NB4 (cell line): ENCODE measurements at places on chromosomes 16 and 17.

DNA sequence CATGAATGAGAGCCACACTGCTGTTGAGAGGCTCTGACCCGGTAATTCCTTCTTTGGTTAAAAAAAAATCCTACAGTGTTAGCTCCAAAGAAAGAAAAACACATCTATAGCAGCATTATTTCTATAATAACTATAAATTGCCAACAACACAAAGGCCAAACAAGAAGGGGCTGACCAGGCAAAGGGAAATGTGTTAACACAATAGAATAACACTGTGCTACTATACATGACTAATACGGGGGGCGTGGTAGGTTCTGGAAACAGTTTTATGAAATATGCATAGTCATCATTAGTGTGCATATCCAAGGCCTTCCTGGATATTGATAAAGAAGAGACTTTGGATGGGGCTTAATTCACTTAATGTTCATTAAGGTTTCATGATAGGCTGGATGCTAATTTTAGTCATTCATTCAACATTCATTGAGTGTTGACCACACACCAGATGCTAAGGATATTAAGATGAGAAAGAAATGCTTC is 50.0 kb upstream of the CCL1 start:
- DNase-seq = peak; percentile 36

- no peak for DNase-seq
Observed at GRCh38 chr17:73459980-73460379, 148.2 kb upstream of the CDC42EP4 start.

- DNase-seq = no peak
Observed at GRCh38 chr17:64571746-64572145, 65.0 kb downstream of the CEP95 start.

GRCh38 chr17:11565591-11565990 is 32.7 kb upstream of the DNAH9 start:
- DNase-seq = no peak

DNA sequence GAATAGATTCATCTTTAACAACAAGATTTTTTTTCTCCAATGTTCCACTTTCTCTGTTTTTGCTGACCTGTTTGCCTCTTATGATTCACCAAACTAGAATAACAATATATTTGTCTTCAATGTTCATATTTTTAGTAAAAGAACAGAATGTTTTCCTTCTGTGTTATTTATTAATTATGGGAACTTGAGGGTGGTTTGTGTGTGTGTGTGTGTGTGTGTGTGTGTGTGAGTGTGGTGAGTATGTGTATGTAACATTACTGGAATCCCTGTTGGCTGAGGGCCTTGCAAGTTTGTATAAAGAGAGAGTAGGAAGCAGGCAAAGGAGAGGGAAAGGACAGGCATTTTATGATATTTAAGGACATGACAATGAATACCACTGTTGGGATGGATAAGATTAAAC is 13.8 kb downstream of the STXBP4 start:
- DNase-seq = no peak

DNA sequence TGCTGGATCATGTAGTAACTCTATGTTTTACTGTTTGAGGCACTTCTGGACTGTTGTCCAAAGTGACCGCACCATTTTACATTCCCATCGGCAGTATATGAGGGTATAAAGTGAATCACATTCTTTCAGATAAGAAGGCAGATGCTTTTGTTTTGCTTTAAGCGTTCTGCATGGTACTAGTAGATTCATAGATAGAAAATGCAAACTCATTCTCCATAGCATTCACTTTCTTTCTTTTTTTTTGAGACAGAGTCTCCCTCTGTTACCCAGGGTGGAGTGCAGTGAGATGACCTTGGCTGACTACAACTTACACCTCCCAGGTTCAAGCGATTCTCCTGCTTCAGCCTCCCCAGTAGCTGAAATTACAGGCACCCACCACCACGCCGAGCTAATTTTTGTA is 40.4 kb downstream of the TANGO6 start:
- DNase-seq = no peak

GRCh38 chr17:76585033-76585648 is 519 bp downstream of the ST6GALNAC2 start:
- DNase-seq = peak; percentile 43

- DNase-seq = no peak
Observed at GRCh38 chr16:22204091-22204655, 1.9 kb upstream of the EEF2K start.

DNA sequence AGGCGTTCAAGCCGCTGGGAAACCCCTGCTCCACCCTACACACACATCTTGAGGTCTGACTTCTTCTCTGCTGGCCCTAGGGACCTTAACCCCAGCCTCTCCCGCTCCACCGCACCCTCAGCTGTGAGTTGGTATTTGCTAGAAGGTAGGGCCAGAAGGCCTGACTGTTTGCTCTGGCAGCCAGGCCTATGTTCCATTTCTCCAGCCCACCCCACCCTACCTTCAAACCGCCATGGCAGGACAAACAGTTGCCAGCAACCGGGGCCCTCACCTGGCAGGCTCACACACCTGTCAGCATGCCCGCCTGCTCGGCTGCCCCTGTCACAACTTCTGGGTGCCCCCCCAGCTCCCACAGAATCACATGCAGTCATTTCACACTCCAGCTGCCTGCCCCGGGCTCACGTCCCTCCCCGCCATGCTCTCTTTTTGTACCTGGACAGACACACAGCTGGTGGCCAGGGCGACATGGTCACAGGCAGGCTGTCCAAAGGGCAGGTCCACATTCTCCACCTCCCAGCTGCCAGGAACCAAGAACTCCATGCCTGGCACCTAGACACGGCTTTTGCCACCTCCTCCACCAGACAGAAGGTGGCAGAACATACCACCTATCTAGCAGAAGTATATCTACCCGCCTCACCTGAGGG is 2.6 kb upstream of the ATP2A3 start:
- DNase-seq = peak; percentile 20

DNA sequence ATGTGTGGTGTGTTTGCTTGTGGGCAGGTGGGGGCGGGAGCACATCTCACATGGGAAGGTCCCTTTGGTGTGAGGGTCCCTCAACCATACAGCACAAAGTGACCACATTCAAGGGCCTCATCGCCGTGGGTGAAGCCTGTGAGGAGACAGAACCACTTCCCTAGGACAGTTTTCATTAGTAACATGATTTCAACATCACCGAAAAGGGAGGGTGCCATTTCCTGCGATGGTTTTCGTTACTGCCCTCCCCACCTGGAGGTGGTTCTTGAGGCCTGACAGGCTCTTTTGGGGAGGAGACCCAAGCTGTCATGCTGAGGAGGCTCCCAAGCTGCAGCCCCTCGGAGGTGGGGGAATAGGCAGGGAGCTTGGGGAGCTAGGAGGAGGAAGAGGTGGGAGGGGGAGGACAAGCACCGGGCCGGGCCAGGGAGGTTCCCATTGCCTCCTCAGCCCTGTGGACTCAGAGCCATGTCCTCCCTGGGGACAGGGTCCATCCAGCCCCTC is 9.5 kb downstream of the CD300LB start:
- DNase-seq = peak; percentile 98
